Ascending aorta (tissue), 2 donors: ENCODE measurements at places on chromosomes 7 and 10.

DNA sequence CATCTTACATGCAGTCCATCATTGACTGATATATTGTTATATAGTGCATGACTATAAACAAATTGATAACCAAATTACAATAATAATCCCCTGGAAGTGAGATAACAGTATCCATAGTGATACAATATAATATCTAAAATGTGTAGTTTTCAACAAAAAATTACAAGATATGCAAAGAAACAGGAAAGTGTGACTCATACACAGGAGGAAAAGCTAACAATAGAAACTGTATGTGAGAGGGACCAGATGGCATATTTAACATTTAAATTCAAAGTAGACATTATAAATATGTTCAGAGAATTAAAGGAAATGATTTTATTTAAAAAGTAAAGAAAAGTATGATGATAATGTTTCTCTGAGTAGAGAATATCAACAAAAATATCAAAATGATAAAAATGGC, 8.0 kb downstream of the OR9A2 start:
- DNase-seq: no peak

- no peak for DNase-seq
Observed at GRCh38 chr10:66799474-66799873, 126.4 kb upstream of the LRRTM3 start.

- no peak for DNase-seq
Observed at GRCh38 chr10:103926722-103927319, 8.8 kb upstream of the STN1 start.

DNA sequence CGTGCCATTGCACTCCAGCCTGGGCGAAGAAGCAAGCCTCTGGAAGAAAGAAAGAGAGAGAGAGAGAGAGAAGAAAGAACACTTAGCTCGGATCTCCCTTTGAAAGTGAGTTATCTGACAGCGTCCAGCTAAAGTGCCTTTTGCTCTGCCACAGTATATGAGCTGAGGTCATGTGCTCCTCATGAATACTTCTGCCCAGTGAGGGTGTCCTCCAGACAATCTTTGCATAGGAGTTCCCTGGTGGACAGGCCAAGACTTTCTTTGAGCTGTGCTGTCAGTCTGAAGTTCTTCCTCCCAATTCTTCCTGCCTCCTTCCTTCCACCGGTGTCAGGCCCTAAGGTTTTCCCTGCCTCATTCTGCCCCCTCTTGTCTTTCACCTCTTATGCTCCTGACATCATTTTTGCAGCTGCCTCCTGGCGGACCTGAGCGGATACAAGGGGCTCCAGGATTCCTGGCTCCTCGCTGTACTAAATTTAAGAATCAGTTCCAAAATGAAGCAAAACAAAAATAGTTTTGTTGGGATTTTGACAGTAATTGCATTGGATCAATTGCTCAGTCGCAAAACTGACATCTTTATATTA, 31.9 kb downstream of the XRCC2 start:
- DNase-seq: no peak

DNA sequence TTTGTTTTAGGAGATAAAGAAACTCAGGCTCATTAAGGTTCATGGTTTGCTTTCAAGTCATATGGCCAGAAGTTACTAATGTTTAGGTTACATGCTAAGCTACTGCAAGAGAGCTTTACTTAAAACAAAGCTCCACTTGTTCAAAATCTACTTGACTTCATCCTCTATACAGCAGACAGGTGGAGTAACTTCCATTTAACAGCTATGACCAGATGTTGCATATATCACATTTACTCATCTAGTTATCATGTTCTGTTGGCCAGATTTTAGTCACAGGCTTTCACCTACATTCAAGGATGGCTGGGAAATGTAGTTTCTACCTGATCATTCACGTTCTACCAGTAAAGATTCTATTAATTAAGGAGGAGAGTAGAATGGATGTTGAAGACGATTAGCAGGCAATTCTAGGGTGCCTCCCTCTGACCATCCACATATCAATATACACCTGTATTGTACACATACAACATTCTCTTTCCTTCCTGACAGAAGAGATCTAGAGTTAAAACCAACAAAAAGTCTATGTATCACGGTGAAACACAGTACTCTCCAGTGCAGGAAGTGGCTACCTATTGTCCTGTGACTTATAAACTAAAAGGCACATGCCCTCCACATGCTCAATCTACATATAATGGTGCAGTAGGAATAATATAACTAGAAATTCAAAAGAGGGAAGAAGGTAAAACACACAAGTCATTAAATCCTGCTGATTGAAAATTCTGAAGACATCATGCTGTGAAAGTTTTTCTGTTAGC, 488.0 kb downstream of the MDFIC start:
- DNase-seq: no peak

GRCh38 chr10:91864099-91864498, 45.2 kb downstream of the FGFBP3 start:
- DNase-seq: no peak

- no peak for DNase-seq
Observed at GRCh38 chr10:84306751-84307384, 21.5 kb upstream of the CCSER2 start.

GRCh38 chr7:130309986-130310385, 17.0 kb downstream of the CPA4 start:
- no peak for DNase-seq

GRCh38 chr7:77897004-77897547, 98.5 kb downstream of the PHTF2 start:
- DNase-seq: no peak

DNA sequence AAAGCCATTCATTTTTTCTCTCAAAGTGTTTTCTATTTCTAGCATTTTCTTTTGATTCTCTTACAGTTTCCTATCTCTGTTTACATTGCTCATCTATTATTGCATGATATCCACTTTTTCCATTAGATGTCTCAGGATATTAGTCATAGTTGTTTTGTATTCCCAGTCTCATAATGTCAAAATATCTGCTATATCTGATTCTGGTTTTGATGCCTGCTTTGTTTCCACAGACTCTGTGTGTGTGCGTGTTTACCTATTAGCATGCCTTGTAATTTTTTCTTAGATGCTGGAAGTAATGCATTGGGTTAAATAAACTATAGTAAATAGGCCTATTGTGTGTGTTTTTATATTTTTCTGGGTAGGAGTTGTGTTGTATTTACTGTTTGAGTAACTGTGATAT, 1126.3 kb downstream of the SORCS1 start:
- no peak for DNase-seq

DNA sequence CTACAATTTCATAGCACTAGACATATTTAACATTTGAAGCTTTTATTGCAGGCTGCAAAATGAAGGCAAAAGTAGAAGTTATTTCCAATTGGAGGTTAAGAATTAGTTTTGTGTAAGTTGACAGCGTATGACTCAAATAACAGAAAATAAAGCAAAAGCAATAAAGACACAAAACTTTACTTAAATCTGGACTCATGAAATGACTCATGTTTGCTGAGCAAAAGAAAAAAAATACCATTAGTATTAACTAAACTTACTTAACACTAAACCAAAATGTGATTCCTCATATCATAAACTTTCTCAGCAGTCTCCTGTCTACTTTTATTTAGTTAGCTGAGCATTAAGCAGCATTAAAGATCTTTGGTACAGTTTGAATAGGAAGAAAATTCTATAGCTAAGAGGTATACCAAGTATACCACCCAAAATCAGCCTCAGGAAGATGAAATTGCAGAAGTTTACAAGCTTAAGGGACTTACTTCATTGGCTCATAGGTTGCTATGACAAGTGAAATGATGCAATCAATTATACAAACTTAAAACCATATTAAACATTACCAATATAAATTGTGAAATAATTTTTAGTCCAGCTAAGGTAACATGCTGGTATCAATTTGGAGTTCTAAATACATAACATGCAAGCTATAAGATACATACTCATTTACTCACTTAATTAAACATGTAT, 1131.4 kb downstream of the XPNPEP1 start:
- no peak for DNase-seq

DNA sequence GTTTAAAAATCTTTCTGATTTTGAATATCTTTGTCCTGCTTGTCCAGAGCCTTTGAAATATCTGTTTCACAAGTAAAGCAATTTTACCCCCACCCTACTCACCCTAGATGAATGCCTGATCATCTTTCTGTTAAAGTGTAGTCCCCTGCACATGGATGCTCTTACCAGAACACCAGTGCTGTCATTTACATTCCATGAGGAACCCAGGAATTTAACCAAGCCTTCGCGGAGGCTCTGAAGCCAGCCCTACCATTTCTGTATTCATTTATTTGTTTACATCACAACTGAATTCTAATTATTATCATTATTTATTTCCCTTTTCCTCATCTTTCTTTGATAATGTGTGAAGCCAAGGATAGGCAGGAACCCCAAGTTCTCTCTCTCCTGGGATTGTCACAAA, 167.8 kb upstream of the MYO3A start:
- DNase-seq: no peak

- no peak for DNase-seq
Observed at GRCh38 chr7:52247518-52247917, 787.9 kb upstream of the POM121L12 start.

DNA sequence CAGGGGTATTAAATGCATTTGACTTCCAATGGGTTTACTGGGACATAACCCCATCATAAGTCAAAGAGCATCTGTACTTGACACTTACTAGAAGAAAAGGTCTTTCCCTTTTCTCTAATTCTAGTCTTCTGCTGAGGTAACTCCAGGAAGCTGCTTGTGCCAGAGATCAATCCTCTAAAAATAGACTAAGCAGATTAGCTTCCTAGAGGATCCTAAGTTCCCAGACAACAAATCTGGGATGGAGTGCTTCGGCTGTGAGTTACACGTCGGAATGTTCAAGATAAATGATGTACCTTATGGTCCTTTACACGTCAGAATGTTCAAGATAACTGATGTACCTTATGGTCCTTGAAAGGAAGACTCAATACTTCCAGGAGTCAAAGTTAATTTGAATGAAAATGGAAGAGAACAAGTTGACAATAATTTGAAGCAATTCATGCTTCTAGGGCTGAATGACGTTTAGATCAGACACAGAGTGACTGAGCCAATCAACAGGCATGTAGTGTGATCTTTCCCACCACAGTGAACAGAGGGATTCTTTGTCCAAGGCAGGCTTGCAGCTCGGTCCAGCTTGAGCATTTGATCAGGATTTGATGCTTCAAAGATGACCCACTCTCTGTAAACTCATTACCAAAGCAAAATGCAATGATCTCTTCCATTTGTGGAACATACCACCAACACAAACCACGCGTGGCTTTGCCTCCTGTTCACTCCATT, 63.8 kb downstream of the SLC37A3 start:
- DNase-seq: no peak
